ENCODE measurements at places on chromosomes 12 and 14.

DNA sequence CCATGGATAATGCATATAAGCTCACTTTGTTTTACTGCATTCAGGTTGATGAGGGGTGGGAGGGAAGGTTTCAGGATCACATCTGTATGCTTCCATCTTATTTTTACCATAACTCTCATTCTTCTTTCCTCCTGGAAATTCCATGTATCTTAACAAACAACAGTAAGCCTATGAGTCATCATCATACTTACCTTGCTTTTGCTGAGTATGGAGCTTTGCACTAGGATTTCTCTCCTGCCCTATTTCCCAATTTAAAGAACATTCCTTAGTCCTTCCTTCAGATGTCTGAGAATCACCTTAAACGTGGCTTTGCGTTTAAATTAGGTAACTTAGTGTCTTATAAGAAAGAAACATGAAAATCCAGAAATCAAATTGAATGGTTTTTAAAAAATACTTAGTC, 1.6 kb upstream of the CLEC14A start:
- no peak for DNase-seq

DNA sequence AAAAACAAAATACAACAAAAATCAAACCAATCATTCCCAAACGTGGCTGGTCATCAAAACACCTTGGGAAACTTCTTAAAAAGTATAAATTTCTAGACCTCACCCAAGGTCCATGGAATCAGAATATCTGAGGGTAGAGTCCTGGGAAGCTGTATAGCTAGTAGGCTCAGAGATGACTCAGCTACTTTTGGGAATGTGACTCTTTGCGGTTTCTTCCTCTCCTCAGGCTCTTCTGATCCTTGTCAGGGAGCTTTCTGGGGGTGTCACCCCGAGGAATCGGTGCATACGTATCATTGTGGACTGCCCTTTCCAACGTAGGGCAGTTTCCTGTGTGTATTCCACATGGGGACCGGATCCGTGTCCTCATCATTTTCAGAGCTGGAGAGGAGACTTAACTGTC, 14.8 kb downstream of the JDP2 start:
- DNase-seq: no peak

- DNase-seq: no peak
Observed at GRCh38 chr12:63912651-63913050, 68.2 kb downstream of the SRGAP1 start.

- DNase-seq: no peak
Observed at GRCh38 chr14:24852312-24853060, 197.5 kb downstream of the STXBP6 start.

DNA sequence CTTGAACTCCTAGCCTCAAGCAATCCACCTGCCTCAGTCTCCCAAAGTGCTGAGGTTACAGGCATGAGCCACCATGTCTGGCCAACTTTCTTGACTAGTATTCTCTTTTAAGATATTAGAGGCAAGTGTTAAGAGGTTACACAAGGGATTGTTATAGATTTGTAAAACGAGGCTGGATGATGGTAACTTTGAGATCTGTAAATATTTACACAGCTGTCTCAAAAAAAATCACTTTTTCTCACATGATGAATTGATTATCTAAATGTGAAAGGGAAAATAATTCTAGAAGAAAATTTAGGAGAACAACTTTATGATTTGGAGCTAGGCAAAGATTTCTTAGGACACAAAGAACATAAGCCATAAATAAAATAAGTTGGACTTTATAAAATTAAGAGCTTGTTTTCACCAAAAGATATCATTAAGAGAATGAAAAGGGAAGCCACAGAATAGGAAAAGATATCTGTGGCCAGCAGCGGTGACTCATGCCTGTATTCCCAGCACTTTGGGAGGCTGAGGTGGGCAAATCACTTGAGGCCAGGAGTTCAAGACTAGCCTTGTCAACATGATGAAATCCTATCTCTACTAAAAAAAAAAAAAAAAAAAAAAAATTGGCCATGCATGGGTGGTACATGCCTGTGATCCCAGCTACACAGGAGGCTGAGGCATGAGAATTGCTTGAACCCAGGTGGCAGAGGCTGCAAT, 77.4 kb downstream of the BBS10 start:
- DNase-seq: no peak

DNA sequence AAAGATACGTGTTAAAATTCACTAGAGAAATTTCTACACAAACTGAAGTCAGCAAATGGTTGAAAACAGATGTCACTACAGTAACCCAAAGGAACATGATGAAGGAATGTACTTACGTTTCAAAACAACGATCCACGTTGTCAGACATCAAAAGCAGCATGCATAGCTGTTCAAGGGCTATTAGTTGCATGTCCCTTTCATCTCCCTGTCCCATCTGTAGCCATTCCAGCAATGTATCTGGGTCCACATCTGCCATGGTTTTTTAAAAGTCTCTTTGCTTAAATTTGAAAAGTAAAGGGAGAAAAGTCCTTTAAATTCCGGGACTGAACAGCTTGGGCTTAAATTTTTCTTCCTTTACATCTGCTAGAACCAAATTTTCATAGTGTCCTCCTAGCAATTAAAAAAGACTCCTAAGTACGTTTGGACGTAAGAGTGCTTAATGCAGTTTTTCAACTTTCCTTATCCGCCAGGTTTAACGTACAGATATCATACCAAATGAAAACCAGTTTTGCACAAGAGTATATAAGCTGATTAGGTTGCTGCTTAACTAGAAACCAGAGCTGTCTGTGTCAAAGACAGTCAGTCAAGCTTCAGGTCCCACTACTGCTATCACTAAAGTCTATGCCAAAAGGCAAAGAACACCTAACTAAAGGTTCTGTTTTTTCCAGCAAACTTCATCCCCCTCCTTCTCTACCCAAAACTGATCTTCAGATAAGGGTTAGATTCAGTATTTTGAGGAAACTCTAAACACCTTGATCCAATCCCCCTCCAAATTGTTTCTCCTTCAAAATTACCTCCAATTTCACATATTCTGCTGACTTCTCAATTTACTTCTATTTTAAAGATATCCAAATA, 1.7 kb downstream of the HECTD1 start:
- peak; percentile 72 for DNase-seq

- DNase-seq: no peak
Observed at GRCh38 chr14:61498811-61499210, 177.4 kb downstream of the PRKCH start.

- no peak for DNase-seq
Observed at GRCh38 chr14:50094056-50094755, 22.2 kb downstream of the VCPKMT start.

GRCh38 chr14:92224358-92224954, 98.5 kb upstream of the SLC24A4 start:
- DNase-seq: no peak

GRCh38 chr14:58755031-58755925, 117.5 kb downstream of the DACT1 start:
- no peak for DNase-seq

DNA sequence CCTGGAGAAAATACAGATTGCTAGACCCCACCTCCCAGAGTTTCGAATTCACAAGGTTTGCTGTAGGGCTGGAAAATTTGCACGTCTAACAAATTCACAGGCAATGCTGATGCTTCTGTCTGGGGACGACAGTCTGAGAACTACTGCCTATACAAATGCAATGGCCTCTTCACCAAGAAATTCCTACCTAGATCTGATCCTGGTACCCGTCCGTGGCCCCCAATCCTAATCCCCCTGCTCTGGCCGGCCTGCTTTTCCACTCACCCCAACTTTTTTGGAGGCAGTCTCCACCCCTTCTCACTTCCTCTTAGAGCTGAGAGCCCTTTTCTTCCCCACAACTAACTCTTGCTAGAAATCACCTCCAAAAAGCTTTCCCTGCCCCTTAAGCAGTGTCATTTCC, 3.1 kb upstream of the SSH1 start:
- DNase-seq: no peak

GRCh38 chr12:24034160-24034559, 84.7 kb upstream of the SOX5 start:
- DNase-seq: no peak

- DNase-seq: peak; percentile 44
Observed at GRCh38 chr12:119704065-119704747, 36.3 kb downstream of the PRKAB1 start.

GRCh38 chr12:29229158-29229505, 80.1 kb downstream of the FAR2 start:
- DNase-seq: no peak

GRCh38 chr14:101623685-101624444, 62.6 kb downstream of the DIO3 start:
- no peak for DNase-seq

- DNase-seq: no peak
Observed at GRCh38 chr12:14769466-14769968, 33.8 kb downstream of the WBP11 start.

GRCh38 chr12:48995086-48995879, 3.9 kb downstream of the DDN start:
- no peak for DNase-seq

- no peak for DNase-seq
Observed at GRCh38 chr12:87259391-87259790, 769.8 kb downstream of the C12orf50 start.

GRCh38 chr14:101813171-101813759, 51.8 kb downstream of the PPP2R5C start:
- no peak for DNase-seq

GRCh38 chr12:80553316-80553715, 109.3 kb downstream of the PTPRQ start:
- peak; percentile 66 for DNase-seq

GRCh38 chr14:33404054-33404453, 465.4 kb downstream of the NPAS3 start:
- DNase-seq: peak; percentile 86

GRCh38 chr14:39666386-39666785, 234.2 kb upstream of the FBXO33 start:
- no peak for DNase-seq

DNA sequence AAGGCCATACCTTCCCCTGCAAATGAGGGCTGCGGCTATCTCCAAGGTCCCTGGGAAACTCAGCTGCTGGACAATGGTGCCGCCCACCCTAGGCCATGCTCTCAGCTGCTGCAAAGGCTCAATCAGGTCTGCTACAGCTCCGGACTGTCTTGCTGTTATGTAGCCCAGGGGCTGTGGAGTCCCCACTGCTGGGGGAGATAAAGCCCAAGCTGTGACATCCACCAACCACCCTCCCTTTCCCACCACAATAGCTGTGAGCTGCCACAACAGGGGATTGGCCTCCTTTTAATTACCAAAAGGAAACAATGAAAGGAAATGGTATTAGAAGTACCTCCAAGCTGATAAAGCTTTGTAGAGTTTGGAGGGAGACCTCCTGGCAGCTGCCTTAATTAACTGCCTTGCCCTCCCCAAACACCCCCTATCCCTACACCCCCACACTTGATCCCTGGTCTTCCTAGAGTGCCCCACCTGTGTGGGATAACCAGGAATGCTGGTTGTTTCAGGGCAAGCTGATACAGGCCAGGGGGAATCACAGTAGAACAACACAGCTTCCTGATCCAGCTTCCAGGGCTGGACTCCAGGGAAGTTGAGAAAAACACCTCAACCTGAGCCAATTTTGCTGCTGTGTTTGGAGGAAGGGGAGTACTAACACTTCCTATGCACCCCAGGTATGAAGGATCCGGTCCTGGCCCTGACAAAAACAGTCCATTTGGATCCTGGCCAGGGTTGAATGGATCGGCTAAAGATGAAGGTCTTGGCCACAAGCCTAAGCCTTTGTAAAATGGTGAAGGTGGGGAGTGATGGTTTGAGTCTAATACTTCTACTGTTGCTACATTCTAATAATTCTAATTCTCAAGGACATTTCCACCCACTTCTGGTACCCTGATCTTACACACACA, at the start of gene VWF:
Gene VWF, minus strand, starts transcription at position 260 of the 899 bp plus-strand sequence. CDS start 1,474 bp downstream, outside the sequence.
- DNase-seq: no peak
